Astrocyte (in vitro differentiated cells and primary cell): ENCODE measurements at places on chromosomes 16 and 17.

DNA sequence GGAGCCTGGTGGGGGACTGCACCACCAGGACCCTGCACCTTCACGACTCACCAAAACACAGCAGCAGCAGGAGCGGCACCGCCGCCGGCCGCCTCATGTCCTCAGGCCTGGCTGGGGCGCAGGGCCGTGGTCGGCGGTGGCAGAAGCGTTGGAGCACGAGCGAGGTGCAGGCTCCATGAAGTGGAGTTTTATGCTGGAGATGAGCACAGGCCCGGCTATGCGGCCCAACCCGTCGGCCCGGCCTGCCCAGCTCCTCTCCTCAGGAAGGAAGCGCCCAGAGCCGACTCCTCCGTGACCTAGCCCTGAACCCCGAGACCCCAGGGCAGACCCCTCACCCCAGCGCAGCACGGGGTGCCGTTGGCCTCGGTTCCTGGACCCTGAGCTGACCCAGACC lies at the start of gene PRSS27:
PRSS27 (minus strand) TSS at position 161 of the 394 bp plus-strand sequence; CDS start at position 97, 64 bp downstream.
- H3K4me1 ChIP-seq: peaks cover 3% of the 10 kb centered on the region
- H3K27me3 ChIP-seq: no peaks in the 10 kb centered on the region
- DNase-seq: no peak

DNA sequence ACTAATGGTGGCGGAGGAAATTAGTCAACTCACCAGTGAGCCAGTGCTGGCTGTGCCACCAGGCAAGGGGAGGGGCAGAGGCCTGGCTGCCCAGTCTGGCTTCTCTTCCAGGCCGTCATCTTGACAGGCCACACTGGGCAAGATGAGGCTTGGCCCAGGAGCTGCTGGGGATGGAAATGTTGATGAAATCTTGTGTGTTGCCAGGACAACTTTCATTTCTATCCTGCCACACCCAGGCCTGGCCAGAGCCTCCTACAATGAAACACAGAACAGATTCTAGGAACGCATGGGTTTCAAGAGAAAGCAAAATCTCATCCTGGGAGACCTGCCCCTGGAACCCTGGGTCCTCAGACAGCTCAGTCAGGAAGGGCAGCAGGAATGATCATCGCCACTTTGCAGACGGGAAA lies 9.3 kb downstream of the HEXIM2 start:
- DNase-seq: peak; percentile 60
- peak overlapping the region; percentile 62 for H3K27ac ChIP-seq
- no peaks in the 10 kb centered on the region for H3K27me3 ChIP-seq
- H3K4me1 ChIP-seq: peaks cover 31% of the 10 kb centered on the region
- no peaks in the 10 kb centered on the region for H3K36me3 ChIP-seq

DNA sequence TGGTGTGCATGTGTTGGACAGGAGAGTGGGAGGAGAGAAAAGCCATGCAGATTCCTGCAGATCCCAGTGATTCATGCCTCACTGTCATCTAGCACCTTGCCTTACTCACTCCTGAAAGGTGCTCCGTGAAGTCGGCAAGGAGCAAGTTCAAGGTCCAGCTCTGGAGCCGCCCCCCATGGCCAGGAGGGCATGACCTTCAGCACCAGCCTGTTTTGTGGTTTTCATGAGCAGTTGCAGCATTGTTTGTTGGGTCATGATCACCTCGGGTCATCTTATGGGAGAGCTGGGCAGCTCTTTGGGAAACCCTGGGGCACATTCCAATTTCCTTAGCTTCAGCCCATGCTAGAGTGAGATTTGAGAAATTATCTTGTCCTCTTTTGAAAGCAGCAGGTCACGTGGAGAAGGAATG lies 137.5 kb upstream of the IRX3 start:
- H3K36me3 ChIP-seq: no peaks in the 10 kb centered on the region
- H3K4me1 ChIP-seq: peaks cover 7% of the 10 kb centered on the region
- no peak overlapping the region for H3K4me3 ChIP-seq
- DNase-seq: no peak

GRCh38 chr16:49828533-49829267 lies 27.2 kb downstream of the ZNF423 start:
- peaks cover 5% of the 10 kb centered on the region for H3K4me1 ChIP-seq
- H3K4me3 ChIP-seq: no peak overlapping the region
- no peak overlapping the region for H3K27ac ChIP-seq

DNA sequence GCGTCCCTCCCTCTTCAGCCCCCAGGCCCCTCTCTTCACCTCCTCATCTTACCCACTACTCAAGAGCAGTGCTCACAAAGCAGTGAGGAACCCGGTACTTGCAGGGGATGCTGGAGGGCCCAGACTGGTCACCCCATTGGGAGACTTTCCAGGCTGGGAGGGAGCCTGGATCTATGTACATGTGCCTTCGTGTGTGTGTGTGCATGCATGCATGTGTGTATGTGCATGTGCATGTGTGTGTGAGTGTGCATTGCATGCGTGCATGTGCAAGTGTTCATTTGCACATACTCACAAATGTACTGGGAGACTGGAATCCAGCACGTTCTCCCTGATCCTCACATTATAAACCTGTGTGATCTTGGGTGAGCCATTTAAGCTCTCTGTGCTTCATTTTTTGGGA lies 696.0 kb upstream of the EEF2KMT start:
- H3K4me3 ChIP-seq: no peak overlapping the region
- H3K4me1 ChIP-seq: no peaks in the 10 kb centered on the region
- H3K27me3 ChIP-seq: no peaks in the 10 kb centered on the region
- DNase-seq: no peak
- H3K27ac ChIP-seq: no peak overlapping the region

GRCh38 chr17:836151-836550 lies 54.0 kb downstream of the MRM3 start:
- peaks cover 7% of the 10 kb centered on the region for H3K4me1 ChIP-seq
- peak overlapping the region; percentile 86 for H3K27ac ChIP-seq
- no peaks in the 10 kb centered on the region for H3K27me3 ChIP-seq
- H3K36me3 ChIP-seq: no peaks in the 10 kb centered on the region
- DNase-seq: peak; percentile 79
